GM12891 (cell line): ENCODE measurements at places on chromosomes 7 and 10.

- no peak for DNase-seq
Observed at GRCh38 chr7:106075937-106076336, 36.2 kb downstream of the SYPL1 start.

- no peak for DNase-seq
Observed at GRCh38 chr10:71513540-71513853, 116.8 kb downstream of the CDH23 start.

GRCh38 chr10:82319074-82319473 lies 444.1 kb downstream of the NRG3 start:
- DNase-seq: no peak

GRCh38 chr7:66741710-66742049 lies 1.1 kb downstream of the RABGEF1 start:
- DNase-seq: no peak

GRCh38 chr10:131689954-131690757 lies 210.7 kb upstream of the PPP2R2D start:
- DNase-seq: no peak

DNA sequence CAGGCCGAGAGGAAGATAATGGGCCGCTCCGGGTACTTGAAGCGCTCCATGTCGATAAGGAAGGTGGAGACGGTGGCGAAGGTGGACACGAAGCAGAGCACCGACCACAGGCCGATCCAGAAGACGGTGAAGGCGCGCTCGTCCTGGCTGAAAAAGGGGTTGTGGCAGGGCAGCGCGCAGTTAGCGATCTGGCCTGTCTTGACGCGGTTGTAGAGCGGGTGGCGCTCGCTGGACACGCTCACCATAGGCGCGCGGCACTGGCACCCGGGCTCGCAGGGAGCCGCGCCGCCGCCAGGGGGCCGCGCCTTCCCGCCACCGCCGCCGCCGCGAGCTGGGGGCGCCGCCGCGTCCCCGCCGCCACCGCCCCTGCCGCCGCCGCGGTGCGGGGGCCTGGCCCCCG lies 1.6 kb downstream of the FZD8 start:
- DNase-seq: peak; percentile 53

DNA sequence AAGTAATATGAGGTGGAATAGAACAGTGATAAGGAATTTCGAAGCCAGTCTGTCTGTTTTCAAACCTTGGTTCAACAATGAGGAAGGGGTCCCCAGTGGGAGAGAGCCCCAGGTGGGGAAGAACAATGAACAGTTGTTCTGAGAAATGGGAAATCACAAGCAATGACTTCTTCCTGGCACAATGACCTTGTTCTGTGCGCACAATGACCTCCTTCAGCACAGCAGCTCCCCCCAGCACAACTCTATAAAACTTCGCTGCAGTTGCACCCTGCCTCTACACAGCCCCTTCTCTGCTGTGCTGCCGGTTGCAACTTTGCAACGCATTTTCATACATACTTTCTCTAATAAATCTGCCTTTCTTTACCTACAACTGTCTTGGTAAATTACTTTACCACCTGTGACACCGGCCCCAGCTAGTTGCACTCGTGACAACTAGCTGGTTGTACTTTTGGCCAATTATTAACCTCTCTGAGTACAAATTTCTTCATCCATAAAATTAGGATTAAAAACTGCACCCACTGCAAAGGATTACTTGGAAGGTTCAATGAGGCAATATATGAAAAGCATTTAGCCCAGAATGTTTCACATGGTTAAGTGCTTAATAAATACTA lies 40.5 kb downstream of the ASB4 start:
- no peak for DNase-seq

GRCh38 chr10:31759124-31759798 lies 169.4 kb downstream of the ARHGAP12 start:
- DNase-seq: peak; percentile 39

- DNase-seq: no peak
Observed at GRCh38 chr10:80659289-80659688, 121.6 kb downstream of the SH2D4B start.

- DNase-seq: no peak
Observed at GRCh38 chr7:144049491-144049890, 743 bp downstream of the OR2A5 start.

GRCh38 chr10:16811765-16812164 lies 5.5 kb downstream of the RSU1 start:
- no peak for DNase-seq

DNA sequence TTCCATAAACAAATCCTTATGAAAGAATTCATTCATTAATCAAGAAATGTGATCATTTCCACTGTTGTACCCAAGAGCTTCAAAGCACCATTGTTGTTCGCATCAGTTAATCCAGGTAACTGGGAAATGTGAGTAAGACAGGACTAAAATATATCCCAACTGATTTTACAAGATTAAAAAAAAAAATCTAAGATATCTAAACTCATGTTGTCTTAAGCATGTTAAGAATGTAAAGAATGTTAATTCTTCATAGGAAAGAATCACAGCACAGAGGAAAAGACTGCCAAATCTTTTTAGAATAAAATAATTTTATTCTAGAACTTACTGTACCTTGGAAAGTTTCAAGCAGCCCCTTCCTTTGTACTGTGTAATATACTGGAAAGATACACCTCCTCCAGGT lies 16.4 kb downstream of the FZD1 start:
- DNase-seq: no peak

DNA sequence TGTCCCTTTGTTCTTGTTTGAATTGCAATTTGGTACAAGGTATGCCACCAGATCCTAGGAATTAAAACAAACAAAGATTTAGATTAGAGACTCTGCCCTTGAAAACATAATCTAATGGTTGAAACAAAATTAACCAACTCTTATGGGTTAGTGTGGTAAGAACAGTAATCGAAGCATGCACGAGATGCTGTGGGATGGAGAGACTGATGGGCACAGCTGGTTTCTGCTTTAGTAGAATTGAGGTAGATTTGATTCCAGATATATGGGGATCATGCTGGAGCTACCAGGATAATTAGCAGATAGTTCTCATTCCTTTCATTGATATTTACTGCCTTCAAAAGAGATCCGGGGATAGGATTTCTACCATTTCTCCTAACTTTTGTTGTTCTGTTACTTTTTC lies 20.4 kb upstream of the SEMA4G start:
- no peak for DNase-seq

DNA sequence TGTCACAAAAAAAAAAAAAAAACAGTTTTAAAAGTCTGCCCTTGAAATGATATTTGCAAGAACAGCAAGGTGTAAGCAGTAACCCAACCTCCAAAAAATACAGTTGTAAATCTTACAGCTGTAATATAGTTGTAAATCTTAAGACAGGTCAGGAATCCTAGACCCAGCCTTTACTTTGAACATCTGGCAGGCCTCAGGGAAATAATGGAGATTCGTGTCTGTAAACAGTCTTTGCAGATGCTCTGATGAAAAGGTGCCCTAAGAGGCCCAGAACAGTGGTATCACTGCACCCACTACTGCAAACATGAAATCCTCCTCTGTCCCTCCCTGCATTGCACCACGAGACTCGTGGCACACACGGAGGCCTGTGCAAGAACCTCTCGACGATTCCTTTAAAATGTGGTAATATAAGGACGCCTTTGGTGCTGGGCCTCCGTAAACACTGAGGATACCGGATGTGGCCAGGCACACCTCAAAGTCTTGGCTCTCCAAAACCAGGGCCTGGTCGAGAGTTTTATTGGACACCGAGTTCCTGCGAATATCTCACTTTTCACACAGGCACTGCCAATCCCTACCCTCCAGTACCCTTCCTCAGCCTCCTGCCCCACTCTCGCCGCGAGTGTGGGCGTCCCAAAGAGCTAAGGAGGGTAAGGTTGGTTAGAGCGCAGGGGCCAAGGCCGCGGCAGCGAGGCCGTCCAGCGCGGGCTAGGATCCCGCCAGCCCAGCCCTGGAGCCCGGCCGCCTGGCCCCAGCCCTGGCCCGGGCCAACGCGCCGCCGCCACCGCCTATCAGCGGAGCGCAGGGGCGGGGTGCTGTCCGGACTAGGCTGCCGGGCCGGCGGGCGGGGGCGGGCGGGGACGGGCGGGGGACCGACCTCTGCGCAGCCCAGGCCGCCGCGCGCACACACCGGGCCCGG lies at the start of gene REEP3:
REEP3 (plus strand) TSS at position 902 of the 916 bp plus-strand sequence. CDS start 145 bp downstream, outside the sequence.
- peak; percentile 50 for DNase-seq

- no peak for DNase-seq
Observed at GRCh38 chr7:144910411-144910810, 74.6 kb upstream of the TPK1 start.

DNA sequence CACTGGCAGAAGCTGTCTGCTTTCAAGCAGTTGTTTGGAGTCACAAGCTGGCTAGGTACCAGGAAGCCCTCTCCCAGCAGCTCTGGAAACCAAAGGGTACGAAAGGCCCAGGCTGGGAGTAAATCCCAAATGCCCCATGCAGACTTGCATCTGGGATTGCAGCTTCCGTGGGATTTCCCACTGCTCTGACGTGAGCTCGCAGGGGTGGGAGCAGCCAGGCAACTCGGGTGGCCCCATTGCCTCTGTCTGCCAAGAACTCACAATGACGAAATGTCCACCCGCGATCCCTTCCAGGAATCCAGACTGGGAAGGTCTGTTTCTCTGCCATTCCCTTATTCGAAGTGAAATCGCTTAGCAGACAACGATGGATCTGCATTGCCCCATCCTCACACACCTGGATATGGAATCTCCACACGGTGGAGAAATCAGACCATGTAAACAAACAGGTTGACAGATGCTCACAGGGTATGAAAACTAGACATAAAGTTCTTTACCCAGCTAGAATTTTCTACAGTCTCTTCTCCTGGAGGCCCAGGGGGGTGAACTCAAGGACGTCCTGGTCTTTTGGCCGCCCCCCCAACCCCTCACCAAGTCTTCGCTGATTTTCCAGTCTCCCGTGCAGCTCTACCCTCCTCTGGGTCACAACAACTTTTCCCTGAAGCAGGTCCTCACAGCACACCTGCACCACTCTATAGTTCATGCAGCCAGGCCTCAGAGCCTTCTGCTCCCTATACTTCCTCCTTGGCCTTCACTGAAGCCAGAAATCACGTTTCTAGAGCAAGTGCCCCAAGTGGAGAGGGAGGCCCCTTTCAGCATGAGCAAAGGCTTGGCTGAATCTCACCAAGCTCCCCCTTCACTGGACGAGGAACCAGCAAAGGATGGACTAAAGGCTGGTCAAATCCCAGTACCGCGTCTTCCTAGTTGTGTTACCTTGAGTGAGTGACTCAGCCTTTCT lies 20.0 kb downstream of the SH3PXD2A start:
- DNase-seq: no peak

- DNase-seq: no peak
Observed at GRCh38 chr7:100211342-100211780, 8.4 kb upstream of the PVRIG start.

DNA sequence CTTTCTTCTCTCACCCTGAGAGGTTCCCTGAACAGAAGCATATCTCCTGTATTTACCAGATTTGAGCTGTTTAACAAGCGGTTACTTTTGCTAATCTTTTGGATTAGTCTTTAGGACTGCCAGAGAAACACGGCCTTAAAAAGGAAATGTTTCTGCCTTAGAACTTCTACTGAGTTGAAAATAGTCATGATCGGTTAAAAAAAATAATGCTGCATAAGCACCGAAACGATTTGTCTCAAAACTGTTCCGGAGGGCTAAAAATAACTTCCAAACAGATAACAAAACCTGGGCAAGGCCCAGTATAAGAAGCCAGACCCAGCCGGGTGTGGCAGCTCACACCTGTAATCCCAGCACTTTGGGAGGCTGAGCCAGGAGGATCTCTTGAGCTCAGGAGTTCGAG lies 43.3 kb upstream of the CYTH3 start:
- DNase-seq: no peak

DNA sequence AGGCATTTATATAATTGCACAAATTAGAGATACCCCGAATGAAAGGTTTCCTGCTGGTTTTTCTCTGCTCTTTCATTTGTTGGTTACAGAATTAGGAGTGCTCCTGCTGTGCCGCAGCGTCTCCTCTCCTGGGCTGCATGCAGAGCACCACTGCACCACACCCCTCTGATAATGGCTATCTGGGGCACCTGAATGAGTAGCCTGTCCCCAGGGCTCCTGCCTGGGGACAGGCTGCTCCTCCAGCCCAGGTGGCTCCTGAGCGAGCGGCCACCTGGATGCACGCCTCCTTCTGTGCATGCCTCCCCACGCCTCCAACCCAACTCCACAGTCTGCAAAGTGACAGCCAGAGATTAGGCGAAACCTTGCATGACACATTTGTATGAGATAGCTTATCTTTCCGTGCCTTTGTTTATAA lies 242.6 kb upstream of the FZD8 start:
- DNase-seq: no peak
